Epithelial cell of prostate (primary cell): ENCODE measurements at places on chromosomes 11 and 22.

DNA sequence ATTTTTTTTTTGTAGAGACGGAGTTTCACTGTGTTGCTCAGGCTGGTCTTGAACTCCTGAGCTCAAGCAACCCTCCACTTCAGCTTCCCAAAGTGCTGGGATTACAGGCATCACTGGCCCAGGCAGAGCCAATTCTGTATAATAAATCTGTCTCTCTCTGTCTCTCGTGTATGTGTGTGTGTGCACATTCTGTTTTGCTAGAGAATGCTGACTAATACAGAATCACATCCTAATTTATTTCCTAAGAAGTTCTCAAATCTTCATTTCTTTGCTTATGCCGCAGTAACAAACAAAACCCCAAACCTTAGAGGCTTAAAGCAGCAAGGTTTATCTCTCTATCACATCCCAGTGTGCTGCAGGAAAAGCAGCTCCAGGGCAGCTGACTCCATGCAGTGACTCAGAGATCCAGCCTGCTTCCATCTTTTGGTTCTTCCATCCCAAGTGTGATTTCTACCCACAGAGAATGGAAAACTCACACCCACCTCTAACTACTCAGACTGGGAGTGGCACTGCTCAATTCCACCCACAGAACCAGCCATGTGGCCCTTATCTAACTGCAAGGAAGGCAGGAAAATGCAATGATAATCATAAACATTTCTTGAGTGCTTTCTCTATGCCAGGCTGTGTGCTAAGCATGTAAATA, 35.1 kb upstream of the LRRC10B start:
- DNase-seq = no peak

DNA sequence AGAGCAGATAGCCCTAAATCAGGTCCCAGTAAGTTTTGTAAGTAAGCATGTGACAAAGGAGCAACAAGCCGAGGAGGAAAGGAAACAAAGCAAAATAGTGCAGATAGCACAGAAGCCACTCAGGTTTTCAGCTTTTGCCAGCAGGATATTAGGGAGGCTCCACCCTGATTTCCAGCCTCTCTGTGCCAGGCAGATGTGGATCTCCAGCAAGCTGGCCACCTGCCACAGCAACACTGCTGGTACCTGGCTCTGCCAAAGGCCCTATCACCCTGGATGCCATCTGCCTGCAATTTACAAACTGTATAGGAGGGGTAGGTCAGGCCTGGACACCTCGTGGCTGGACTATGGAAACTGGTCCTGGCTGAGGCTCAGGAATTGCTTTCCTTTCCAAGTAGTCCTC, 12.2 kb upstream of the NNMT start:
- DNase-seq = no peak

GRCh38 chr11:134893810-134894685, 482.0 kb upstream of the B3GAT1 start:
- no peak for DNase-seq

- no peak for DNase-seq
Observed at GRCh38 chr11:113979431-113979830, 4.5 kb downstream of the HTR3A start.

GRCh38 chr11:77085652-77086051, 17.0 kb upstream of the OMP start:
- no peak for DNase-seq

GRCh38 chr11:127106938-127107337, 106.4 kb upstream of the KIRREL3 start:
- no peak for DNase-seq

- no peak for DNase-seq
Observed at GRCh38 chr11:78497293-78497692, 77.4 kb downstream of the NARS2 start.

GRCh38 chr11:126495281-126496220, 140.1 kb downstream of the ST3GAL4 start:
- no peak for DNase-seq

GRCh38 chr11:77542296-77542695, 47.5 kb upstream of the AQP11 start:
- no peak for DNase-seq

- DNase-seq = no peak
Observed at GRCh38 chr11:5324197-5324596, at the start of gene OR51B2. Gene OR51B2, minus strand, starts transcription at chr11:5324297. Its CDS starts 0 bp downstream, at chr11:5324297.

GRCh38 chr11:130601141-130601540, 152.7 kb downstream of the ADAMTS15 start:
- no peak for DNase-seq

- DNase-seq = no peak
Observed at GRCh38 chr22:42764895-42765363, 44.3 kb upstream of the A4GALT start.

- DNase-seq = no peak
Observed at GRCh38 chr22:49073873-49074417, 753.7 kb downstream of the BRD1 start.

DNA sequence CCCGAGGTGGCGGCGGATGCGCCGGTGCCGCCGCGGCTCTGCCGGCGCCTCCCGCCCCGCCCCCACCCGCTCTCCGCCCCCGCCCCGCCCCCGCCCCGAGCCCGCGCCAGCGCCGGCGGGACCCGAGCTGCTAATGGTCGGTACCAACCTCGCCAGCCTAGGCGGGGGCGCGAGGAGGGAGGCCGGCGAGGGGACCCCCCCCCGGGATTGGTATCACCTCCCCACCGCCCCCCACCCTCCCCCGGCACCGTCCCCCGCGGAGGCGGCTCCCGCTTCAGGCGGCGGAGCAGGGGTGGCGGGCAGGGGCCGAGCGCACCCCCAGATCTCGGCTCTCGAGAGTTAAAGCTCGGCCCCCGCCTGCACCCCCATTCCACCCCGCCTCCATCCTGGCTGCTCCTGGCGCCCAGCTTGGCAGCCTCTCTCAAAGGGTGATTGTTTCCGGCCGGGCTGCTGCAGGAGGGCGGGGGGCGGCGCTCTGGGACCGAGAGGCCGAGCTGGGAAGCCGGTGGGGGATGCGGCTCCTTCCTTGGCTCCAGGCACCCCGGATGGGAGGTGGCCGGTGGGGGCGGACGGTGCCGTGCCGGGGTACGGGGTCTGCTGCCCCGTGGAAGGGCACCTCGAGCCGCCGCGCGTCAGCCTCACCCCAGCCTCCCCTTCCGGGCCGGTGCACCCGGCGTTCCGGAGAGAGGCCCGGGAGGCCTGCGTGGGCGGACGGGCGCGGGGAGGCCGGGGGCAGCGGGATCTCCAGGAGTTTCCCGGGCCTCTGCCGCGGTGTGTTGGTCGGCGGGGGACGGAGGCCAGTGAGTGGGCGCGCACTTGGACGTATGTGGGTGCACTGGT, at the start of gene B3GAT1:
TSS of gene B3GAT1 (minus strand) at position 40 of the 840 bp plus-strand sequence. CDS start 24,583 bp downstream, outside the sequence.
- no peak for DNase-seq

DNA sequence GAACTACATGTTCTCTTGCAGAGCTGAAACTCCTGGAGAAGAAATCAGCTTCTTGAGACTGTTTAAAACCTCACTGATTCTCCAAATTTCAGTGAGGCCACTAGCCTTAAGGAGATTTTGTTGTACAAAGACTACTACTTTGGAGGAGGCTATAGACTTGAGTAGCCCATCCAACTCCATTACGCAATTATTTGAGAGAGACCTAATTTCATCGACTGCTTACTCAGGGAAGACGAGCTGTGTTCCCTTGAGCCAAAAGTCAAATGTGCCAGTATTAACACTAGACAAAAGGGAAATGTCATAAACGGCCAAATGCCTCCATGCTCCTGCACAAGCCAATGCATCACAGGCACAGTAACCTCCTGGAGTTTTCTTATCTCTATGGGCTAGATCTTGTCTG, 182.8 kb upstream of the SESN3 start:
- DNase-seq = no peak

DNA sequence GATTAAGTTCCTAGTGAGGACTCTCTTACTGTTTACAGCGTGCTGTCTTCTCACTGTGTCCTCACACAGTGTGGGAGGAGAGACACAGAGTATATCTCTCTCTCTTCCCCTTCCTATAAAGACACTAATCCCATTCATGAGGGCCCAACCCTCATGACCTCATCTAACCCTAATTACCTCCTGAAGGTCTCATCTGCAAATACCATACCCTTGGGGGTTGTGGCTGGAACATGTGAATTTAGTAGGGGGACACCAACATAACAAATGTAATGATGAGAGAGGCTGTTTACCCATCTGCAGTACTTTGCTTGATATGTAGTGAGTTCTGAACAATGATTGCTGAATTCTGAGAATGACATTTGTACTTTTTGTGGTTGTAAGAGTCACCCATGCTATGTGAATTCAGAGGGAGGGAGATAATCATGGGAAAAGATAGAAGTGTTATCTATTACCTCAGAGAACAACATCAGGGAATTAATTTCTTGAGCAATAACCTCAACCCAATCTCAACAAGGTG, 4.9 kb upstream of the OR52W1 start:
- no peak for DNase-seq

- no peak for DNase-seq
Observed at GRCh38 chr22:47654922-47655491, 892.6 kb downstream of the TBC1D22A start.

- no peak for DNase-seq
Observed at GRCh38 chr11:97398246-97398645, 1008.4 kb downstream of the JRKL start.

DNA sequence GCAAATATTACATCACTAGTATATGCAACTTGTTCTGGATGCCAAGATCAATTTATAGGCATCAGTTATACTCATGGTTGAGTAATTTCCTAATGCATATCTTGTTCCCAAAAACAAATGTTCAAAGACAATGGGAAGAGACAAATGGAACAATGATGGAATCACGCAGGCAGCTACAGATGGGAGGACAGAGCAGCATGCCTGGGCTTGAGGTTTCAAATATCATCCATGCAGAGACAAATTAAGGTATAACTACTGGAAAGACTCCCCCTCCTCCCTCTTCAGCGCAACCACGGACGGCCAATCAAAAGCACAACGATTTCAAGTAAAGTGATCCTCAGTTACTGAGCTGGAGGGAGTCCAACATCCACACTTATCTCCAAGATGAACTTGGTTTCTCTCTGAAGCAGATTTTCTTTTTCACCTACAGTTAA, 106.8 kb downstream of the CCDC83 start:
- DNase-seq = no peak

- no peak for DNase-seq
Observed at GRCh38 chr22:35363566-35364086, 17.3 kb upstream of the HMOX1 start.

DNA sequence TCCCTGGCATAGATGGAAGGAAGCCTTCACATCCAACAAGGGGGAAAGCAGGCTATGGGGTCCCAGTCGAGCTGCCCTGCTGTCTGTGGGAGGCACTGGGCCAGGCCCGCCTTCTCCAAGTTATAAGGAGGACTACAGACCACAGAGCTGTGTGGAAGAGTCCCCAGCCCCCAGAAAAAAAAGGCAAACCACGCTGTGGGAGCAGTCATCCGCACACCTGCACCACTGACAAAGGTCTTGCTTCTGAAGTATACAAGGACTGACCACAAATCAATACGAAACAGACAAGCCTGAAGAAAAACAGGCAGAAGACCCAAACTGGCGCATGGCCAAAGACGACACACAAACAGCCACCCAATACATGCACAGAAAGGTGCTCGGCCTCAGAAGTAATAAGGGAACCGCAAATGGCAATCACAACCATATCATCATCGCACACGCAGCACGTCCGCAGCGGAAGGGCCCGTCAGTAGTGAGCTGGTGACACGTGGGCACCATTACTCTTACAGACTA, 384.1 kb downstream of the CTTN start:
- DNase-seq = no peak

DNA sequence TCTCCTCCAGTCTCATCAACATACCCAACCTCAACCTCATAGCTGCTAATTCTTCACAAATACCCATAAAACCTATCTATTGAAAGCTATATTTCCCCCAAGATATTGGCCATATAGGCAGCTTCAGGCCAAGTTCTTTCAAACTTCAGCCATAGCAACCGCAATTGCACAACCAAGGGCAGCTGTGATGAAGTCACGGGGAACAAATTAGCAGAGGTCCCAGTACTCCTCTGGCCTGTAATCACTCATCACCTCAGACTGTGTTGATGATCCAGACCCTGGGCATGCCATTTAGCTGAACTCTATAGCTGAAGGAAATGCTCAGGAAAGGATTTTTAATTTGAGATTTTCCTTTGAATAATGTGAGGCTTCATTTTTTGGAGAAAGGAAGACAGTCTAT, 84.1 kb downstream of the SLC1A2 start:
- DNase-seq = no peak

DNA sequence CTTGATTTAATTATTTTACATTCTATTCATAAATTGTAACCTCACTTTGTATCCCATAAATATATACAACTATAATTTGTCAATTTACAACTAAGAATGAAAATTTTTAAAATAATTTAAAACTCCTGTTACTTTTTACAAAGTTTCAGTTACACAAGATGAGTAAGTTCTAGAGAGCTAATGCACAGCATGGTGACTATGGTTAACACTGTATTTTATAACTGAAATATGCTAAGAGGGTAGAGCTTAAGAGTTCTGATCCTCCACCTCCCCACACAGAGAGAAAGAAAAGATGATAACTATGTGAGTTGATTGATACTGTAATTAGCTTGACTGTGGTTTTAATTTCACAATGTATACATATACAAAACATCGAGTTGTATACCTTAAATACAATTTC, 412.5 kb upstream of the DDI1 start:
- DNase-seq = no peak

DNA sequence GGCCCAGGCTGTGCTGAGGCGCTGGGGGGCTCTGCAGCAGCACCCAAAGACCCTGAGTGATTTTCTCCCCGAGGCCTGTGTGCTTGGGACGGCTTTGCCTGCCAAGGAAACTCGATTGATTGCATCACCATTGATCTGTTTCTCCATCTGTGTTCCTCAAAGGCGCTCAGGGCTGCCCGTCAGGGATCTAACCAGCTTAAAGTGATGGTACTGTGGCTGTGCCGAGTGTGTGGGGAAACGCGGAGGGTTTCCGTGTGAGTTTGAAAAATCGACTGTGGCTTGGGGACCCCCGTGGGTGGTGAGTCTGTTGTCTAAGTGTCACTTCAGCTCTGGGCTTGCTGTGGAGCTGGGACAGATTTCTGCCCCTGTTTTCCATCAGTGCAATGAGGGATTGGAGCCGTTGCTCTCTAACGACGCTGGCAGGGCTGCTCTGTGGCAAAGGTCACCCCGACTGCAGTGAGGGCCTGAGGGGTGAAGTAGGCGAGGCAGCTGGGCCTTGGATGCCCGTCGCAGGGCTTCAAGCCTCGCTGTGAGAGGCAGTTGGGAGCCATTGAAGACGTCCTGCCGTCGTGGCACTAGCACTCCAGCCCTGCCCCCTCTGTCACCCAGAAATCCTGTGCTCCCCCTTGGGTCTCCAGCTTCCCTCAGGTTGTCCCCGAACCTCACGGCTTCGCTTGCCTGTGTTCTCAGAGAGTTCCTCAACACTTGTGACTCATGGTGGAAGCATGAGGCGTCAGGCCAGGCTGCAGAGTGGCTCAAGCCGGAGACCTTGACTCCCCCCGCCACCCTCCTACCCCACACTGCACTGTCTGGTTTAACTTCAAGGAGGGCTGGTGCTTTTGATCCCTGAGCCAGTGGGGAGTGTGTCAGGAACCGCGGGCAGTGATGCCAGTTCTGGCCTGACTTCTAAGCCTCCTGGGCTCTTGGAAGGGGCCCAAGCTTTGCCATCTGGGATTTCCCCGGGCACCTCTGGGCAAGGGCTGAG, 21.8 kb downstream of the CACNA1I start:
- DNase-seq = no peak

GRCh38 chr11:7537265-7537664, 23.5 kb downstream of the PPFIBP2 start:
- no peak for DNase-seq

GRCh38 chr11:7208391-7208790, 43.3 kb upstream of the SYT9 start:
- no peak for DNase-seq
